H1 (cell line): ENCODE measurements at places on chromosomes 6 and 20.

- no peaks in the 10 kb centered on the region; the same call in 1 of the 2 replicates for H3K27me3 ChIP-seq
- no peaks in the 10 kb centered on the region for H3K36me3 ChIP-seq
- peak overlapping the region; percentile 87 for H3K4me3 ChIP-seq
Measured at GRCh38 chr6:106324726-106325335, 729 bp downstream of the ATG5 start.

- H3K27ac ChIP-seq = no peak overlapping the region
- no peak overlapping the region for H3K4me3 ChIP-seq
- no peaks in the 10 kb centered on the region for H3K27me3 ChIP-seq
- no peak for DNase-seq
- no peaks in the 10 kb centered on the region for H3K4me1 ChIP-seq
Measured at GRCh38 chr6:159059885-159060506, 15.2 kb upstream of the TAGAP start.

DNA sequence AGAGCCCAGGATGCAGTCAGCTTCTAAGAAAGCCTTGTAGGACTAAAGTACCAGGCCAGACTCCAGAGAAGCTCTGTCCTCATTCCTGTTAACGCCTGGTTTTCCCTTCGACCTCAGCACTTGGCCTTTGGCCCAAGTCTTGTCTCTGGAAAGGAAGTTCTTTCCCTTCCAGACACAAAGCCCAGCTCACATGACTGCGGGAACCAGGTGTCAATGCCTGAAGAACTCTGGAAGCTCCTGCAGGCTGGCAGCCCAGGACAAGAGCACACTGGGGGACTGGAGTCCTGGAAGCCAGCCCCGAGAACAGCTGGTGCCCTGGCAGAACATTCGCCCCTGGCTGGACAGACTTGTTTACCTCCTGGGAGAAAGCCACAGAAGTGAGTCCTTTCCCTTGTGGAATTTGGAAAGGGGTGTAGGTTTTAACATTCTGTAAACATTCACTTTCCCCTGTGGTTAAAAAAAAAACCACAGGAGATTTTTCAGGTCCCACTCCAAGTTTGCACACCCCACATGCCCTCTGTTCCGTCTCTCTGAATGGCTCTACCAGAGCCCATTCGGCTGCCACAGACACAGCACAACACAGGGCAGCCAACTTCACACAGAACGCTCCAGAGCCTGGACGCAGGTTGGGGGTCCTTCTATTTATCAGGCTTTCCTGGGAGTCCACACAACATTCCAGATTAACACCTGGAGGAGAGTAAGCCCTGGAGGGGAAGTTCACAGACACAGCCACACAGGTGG, 18.1 kb downstream of the ACSS1 start:
- no peaks in the 10 kb centered on the region for H3K4me1 ChIP-seq
- H3K27ac ChIP-seq = no peak overlapping the region
- DNase-seq = no peak
- no peaks in the 10 kb centered on the region for H3K27me3 ChIP-seq
- no peaks in the 10 kb centered on the region for H3K36me3 ChIP-seq

GRCh38 chr6:22141241-22141745, 155.5 kb downstream of the PRL start:
- DNase-seq = no peak
- H3K4me1 ChIP-seq = peaks cover 12% of the 10 kb centered on the region
- no peaks in the 10 kb centered on the region for H3K27me3 ChIP-seq
- H3K4me3 ChIP-seq = no peak overlapping the region
- H3K27ac ChIP-seq = no peak overlapping the region
